T-helper 22 cell (primary cell): ENCODE measurements at places on chromosomes 3 and 15.

DNA sequence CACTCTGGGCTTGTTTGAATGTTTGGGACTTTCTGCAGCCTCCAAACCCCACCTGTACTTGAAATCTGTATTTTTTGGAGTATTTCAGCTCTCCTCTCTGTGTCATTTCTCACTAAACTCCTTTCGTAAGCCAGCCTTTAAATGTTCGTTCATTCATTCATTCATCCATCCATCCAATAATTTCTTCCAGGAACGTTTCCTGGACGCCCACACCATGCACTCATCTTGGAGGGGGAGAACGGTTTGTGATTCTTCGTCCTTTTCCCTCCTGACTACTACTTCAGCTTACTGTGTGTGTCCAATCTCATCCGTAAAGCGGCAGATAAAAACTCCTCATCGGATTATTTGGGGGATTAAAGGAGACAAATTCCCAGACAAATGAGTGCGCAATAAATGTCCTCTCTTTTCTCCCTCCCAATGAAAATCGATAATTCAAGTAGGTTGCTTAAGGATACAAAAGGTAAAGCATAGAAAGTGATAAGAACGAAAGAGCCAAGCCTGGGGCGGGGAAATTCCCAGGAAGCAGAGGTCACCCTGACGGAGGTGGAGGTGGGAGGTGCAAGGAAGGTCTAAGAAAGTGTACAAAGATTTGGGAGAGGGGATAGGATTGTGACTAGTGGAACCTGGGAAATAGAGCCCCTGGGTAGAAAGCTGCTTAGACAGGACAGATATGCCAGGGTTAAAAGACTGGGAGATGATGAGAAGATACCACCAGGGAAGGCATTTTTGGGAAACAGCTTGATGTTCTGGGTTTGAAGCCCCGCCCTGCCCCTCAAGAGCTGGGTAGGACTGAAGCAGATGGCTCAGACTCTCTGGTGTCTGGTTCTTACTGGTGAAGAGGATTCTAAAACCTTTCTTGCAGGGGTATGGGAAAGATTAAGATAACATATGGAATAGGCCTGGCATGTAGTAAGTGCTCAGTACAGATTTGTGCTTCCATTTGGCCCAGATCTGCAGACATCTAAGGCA, 896 bp upstream of the KLHL25 start:
- DNase-seq, result no peak

DNA sequence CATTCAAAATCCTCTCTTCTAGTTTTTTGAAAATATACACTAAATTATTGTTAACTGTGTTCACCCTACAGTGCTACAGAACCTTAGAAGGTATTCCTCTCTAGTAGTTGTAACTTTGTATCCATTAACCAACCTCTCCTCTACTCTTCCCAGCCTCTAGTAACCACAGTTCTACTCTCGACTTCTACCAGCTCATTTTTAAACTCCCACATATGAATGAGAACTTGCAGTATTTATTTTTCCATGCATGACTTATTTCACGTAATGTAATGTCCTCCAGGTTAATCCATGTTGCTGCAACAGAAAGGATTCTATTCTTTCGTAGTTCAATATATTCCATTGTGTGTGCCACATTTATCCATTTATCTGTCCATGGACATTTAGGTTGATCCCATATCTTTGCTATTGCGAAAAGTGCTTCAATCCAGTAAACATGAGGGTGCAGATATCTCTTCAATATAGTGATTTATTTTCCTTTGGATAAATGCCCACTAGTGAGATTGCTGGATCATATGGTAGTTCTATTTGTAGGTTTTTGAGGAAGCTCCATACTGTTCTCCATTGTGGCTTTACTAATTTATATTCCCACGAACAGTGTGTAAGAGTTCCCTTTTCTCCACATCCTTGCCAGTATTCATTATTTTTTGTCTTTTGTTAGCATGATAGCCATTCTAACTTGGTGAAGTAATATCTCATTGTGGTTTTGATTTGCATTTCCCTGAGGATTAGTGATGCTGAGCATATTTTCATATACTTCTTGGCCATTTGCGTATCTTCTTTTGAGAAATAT, 113.7 kb upstream of the SMAD3 start:
- no peak for DNase-seq

DNA sequence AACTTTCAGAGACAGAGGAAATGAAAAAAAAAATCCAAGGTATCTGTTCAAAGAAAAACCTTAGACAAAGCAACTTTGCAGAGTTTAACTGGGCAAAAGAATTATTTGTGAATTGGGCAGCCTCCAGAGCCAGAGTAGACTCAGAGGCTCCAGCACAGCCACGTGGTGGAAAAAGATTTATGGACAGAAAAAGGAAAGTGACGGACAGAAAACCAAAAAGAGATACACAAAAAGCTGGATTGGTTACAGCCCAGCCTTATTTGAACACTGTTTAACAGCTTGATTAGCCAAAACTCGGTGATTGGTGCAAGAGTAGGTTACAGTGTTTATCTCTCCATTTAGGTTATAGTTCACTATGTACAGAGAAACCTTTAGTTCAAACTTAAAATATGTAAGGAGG, 23.7 kb upstream of the GPD1L start:
- no peak for DNase-seq

DNA sequence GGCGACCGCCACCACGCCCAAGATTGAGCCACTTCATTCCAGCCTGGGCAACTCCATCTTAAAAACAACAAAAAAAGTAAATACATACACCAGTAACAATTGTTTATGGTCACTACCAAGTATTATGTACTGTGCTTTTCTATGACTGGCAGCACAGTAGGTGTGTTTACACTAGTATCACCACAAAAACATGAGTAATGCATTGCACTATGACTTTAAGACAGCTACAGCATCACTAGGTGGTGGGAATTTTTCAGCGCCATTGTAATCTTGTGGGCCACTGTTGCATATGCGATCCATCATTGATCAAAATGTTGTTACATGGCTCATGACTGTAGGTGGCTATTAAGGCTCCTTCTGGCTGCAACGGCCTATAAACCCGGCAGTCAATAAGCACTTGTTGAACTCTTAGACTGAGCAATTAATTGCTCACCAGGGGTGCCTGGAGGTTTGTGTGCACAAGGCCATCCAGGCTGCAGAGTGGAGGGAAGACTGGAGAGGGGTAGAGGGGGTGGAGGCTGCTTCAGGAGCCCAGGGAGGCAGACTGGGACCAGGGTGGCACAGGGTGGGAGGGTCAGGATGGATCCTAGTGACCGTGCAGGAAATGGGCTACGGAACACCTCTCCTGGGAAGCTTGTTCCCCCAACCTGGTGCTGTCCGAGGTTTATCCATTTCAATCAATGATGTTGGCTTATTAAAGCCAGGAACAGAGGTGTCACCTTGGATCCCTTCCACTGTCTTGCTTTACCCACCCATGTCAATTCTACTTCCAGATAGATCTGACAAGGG, 17.9 kb upstream of the COPG1 start:
- no peak for DNase-seq

DNA sequence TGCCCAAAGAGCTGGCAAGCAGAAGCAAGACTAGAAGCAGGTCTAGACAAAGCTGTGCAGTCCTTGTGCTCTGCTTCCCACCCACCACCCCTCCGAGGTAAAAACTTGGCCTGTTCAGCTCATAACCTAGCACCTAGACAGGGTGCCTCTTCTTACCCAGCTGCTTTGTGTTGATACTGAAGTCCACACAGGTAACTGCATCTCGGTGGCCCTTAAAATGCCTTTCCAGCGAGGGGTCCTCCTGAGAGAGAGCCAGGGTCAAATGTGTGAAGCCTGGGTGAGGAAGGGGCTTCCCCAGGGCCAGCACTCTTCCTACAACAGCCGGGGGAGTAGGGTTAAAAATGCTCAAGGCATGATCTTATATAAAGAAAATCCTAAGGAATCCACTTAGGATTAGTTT, 3.4 kb downstream of the POC1A start:
- DNase-seq, result no peak

- no peak for DNase-seq
These were observed 71.1 kb downstream of the MRPL46 start for GRCh38 chr15:88395872-88396781.

DNA sequence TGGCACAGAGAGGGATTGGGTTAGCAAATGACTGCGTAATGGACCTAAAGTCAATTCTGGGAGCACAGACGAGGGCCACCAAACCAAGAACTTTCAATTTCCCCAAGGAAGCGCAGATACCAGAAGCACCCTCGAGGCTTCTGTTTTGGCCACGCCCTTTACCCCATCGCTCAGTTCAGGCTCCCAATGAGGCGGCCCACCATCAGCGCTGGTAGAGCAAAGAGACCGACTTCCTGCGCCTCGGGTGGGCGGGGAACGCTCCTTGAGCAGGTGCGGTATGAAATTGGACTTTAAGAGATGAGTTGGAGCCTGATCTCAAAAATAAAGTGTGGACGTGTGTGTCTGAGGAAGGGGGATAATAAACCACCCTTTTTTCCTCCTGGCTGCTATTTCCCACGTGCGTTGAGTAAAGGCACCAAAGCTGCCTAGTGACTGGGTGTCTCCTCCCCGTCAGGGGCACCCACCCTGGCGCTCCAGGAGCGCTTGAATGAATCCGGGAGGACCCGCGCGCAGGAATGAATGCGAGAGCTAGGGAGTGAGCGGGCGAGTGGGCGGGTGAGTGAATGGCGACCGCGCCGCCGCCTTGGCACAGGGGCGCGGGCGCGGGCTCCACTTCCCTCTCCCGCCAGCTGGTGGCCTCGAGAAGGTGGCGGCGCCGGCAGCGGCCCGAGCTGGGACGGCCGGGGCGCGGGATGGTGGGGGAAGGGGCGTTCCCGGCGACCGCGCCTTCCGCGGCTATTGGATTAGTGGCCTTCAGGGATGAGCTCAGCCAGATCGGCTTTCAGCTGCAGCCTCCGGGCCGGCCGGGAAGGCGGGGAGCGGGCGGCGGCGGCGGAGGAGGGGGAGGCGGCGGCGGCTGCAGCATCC, at the start of gene SPSB4:
SPSB4 (plus strand) TSS at position 772 of the 867 bp plus-strand sequence. CDS start 14,758 bp downstream, outside the sequence.
- no peak for DNase-seq

DNA sequence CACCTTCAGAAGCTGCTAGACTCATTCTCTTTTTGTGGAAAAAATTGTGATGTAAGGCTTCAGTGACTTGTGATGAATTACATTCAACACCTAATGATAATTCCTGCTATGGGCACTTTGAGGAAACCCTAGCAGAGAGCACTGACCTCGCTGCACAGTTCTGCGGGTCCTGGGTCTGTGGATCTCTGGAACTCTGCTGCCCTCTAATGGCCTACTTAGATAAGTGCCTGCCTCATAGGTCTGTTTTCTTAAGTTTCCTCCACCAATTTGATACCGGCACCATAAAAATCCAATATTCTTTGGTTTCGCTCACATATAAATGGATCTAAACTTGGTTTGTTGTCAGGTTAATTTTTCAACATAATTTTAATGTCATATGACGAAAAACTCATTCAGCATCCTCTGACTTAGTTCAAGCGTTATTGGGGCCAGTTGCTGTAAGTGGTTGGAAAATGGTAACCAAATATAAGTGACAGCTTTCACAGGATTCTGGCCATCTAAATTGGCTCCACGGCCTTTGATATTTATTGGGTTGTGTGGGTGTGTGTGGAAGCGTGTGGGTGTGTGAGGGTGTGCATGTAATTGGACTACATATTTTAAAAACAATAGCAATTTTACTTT, 10.4 kb downstream of the SLITRK3 start:
- DNase-seq, result no peak

DNA sequence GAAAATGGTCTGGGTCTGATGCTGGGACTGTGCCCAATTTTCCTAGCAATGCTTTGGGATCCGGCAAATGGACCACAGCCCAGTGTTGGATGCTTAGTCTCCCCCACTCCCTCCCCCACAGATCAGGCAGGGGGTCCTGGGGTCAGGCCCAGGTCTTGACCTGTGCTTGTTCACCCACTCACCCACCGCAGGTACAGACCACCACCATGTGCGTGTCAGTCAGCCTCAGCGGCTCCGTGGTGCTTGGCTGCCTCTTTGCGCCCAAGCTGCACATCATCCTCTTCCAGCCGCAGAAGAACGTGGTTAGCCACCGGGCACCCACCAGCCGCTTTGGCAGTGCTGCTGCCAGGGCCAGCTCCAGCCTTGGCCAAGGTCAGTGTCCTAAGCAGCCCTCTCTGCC, 10.6 kb downstream of the GRM2 start:
- DNase-seq, result no peak

GRCh38 chr15:33309602-33310276, 1.0 kb upstream of the RYR3 start:
- no peak for DNase-seq

- DNase-seq, result no peak
These were observed 38.1 kb downstream of the C2CD4A start for GRCh38 chr15:62104846-62105245.

GRCh38 chr3:46939578-46940445, 36.7 kb downstream of the CCDC12 start:
- no peak for DNase-seq

GRCh38 chr15:59377924-59378323, 5.3 kb upstream of the MYO1E start:
- DNase-seq, result no peak

GRCh38 chr3:53941184-53941583, 49.5 kb upstream of the SELENOK start:
- no peak for DNase-seq

- DNase-seq, result no peak
These were observed 22.4 kb upstream of the THUMPD3 start for GRCh38 chr3:9340472-9340902.
